Memory B cell (primary cell): ENCODE measurements at places on chromosomes 1 and 21.

DNA sequence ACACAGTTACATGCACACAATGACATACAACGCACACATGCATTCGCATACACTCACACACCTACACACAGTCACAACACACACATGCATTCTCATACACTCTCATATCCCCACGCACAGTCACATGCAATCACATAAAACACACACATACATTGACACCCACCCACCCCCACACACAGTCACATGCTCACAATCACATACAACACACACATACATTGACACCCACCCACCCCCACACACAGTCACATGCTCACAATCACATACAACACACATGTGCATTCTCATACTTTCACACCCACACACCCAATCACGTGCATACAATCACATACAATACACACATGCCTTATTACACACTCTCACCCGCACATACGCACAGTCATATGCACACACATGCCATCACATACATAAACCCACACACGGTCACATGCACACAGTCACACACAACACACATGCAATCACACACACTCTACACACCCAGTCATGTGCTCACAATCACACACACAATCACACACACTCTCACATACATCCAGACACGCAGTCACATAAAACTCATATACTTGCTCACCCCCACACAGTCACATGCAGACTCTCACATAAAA, 134.3 kb downstream of the CASZ1 start:
- no peak for DNase-seq

DNA sequence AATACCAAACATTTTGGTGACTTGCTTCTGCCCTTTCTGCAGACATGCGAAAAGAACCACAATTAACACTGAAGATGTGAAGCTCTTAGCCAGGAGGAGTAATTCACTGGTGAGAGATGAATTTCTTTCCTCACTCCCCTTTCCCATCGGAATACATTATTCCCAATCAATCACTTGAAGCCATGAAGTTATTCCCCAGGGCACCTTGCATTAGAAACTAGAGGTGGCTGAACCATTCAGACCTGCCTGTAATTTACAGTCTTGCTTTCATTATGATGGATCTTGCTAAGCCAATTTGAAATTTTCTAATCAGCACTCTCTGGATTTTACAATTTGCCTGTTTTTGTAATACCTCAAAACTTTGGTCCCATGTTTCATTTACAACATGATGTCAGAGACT, 9.5 kb upstream of the CORT start:
- DNase-seq: no peak

DNA sequence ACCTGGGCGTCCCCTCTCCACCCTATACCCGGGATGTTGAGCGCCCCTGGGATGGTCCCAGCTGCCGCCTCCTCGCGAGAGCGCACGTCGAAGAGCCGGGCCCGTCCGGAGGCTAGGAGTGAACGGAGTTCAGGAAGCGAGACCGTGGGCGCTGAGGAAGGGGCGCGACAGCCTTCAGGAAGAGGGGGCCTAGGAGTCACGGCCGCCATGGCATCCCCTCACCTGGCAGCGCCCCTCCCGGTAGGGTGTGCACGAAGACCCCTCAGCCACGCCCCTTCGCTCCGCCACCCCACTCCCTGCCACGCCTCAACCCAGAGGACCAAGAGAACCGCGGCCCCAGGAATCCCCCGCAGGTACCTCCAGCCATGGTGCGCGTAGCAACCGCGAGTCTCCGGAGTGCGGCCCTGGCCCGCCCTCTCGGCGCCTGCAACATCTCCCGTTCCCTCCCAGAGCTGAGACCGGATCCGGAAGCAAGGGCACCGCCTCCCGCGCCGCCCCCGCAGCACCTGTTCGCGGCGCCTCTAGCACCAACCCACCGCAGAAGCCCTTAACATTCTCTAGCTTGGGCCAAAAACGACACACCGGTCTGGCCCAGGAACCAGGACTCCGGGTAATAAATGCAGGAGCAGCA, at the start of gene TSTD1:
TSS of gene TSTD1 (minus strand) at position 442 of the 631 bp plus-strand sequence. CDS start at position 367, 75 bp downstream.
- DNase-seq: peak; percentile 77

DNA sequence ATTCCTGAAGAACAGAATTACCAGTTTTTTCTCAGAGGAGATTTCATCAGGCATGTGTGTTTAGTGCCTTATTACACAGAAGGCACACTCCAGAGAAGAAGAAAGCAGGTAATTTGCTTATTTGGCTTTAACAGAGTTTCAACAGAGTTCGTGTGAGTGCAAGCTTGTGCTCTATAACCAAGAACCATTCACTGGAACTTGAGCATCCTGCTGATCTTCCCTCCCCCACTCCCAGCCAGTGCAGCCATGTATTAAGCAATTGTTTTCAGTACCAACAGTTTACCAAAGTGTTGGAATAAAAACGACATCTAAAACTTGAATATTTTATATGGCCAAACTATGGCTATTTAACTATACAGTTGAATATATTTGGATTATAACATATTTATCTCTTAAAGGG, 4.3 kb downstream of the MGST3 start:
- no peak for DNase-seq

DNA sequence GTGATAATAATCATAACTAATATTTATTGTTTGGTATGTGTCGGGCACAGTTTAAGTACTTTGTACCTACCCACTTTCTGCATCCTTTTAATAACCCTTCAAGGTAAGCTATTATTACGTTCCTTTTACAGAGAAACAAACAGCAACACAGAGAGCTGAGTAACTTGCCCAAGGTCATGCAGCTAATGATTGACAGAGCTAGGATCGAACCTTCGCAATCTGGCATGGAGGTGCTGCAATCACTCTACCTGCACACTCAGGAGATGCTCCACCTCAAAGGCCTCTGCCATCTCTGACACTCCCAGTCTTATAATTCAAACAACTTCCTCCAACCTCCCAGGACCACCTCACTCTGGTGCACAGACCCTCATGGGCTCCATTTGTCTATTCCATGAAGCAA, 137.2 kb downstream of the DMRTA2 start:
- no peak for DNase-seq

DNA sequence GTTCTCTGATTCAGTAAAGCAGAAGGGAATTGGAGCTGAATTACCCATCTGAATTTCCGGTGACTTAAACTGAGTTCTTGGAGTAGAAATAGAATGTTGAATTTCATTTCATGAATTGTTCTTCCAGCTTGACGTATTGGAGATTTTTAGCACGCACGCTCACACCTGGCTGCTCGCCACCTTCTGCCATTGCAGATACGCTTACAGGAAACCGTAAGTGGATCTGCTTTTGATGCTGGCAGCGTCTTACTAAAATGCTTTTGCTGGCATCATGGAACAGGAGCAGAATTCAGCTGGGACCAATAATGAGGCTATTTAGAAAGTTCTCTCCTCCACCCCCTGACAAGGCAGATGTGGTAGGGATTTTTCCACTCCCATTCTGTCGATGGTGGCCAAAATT, 17.7 kb upstream of the ELAVL4 start:
- DNase-seq: no peak

DNA sequence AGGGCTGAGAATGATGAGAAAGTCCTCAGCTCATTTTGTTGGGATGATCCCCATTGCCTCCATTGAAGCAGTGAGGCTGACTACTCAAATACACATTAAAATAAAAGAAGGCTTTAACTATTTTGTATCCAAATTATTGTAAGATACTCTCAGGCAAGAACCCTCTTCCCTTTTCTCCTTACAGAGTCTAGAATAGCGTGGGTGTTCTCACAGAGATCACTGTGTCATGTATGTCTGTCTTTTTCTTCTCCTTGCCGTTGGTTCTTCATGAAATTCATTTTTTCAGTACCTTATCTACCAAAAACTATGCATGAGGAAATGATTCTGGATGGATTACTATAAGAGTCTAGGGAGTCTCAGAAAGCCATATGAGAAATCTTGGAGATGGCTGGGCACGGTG, 30.1 kb downstream of the SORT1 start:
- DNase-seq: no peak

- no peak for DNase-seq
These were observed 2.9 kb downstream of the CLDN14 start for GRCh38 chr21:36477001-36477400.

DNA sequence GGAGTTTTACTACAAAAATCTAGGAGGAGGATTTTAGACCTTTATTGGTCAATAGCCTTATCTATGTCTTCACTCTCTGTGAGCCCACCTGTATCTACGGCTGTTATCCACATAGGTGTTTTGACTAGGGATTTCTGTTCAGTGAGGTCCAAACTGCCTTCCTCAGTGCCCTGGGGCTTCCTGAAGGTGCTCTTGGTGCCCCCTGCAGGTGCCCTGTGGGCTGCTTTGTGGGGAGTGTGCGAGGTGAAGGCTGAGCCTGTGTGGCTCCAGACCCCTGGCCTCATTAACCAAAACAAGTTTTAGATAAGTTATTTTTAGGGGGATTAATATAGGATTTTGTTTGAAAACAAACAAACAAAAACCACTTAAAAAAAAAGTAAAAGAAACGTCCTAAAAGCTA, 122.5 kb downstream of the KIF26B start:
- DNase-seq: no peak

GRCh38 chr1:15027515-15027986, 126.0 kb upstream of the TMEM51 start:
- DNase-seq: no peak

GRCh38 chr1:39110325-39110851, 84.2 kb downstream of the NDUFS5 start:
- DNase-seq: no peak

GRCh38 chr1:168498159-168498631, 45.6 kb downstream of the XCL2 start:
- DNase-seq: no peak

DNA sequence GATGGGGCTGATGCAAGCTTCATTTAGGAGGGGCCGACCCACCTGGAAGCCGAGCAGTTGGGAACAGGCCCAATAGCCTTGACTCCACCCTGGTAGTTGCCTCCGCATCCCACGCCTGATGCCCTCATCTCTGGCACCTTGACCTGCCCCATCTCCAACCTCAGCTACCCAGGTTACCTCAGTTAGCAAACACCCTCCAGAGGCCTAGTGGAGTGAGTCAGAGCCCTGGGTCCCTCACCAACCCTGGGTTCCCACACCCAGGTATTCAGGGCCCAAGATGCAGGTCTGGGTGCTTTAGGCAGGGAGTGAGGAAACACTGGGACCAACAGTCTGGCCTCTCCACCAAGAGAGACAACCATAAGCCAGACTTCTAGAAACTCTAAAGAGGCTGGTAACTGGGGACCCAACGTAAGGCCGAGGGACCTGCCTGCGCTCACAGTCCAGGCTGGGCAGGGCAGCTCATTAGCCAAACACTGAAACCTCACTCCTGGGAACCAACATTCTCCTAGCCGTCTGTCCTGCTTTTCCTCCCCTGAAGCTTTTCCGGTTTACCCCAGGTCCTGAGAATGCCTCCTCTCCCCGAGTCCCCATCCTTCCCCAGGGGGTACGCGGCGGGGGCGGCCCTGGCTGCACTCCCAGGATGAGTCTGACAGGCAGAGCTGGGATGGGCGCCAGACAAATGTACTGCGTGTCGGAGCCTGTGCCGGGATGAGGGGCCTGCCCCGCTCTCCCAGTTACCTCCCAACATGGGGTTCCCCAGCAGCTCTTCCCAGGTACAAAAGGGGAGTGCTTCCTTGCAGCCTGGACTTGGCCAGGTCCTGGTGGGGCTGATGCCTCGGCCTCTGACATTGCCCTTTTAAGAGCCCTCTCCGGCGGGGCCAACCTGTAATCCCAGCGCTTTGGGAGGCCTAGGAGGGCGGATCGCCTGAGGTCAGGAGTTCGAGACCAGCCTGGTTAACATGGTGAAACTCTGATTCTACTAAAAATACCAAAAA, 8.9 kb upstream of the CELSR2 start:
- no peak for DNase-seq

GRCh38 chr1:208071435-208072031, 160.6 kb upstream of the CD34 start:
- no peak for DNase-seq

GRCh38 chr1:50272912-50273311, 150.3 kb downstream of the DMRTA2 start:
- no peak for DNase-seq

GRCh38 chr1:228964178-228965089, 229.2 kb downstream of the RHOU start:
- DNase-seq: no peak

GRCh38 chr1:27538793-27539192, 48.8 kb upstream of the WASF2 start:
- DNase-seq: no peak

DNA sequence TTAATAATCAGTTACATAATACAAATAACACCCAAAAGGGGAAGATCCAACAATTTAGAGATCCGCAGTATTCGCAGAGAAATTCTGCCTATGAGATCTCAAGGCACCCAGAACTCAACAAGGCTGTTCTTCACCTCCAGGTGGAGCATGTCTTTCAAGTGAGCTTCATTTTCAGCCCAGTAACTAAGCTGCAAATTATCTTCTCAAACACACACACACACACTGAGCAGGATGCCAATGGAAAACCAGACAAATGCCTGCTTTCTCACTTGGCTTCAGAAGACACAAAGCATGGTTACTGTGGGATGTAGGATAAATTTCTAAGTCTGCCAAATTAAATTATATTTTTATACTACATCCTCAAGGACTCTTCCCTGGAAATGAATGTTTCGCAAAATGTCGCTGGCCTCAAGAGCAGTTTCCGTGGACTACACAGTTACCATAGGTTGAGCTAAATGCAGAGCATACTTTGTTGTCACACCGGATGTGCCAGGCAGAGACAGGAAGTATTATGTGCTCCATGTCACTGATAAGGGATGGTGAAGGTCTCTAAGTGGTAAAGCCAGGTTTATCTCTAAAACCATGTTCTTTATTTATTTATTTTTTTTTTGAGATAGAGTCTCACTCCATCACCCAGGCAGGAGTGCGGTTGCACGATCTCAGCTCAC, 30.3 kb downstream of the UBR4 start:
- no peak for DNase-seq

- DNase-seq: no peak
These were observed 79.0 kb upstream of the DNAH14 start for GRCh38 chr1:224850446-224850845.

GRCh38 chr1:182699393-182700350, 15.3 kb upstream of the RGS8 start:
- no peak for DNase-seq

DNA sequence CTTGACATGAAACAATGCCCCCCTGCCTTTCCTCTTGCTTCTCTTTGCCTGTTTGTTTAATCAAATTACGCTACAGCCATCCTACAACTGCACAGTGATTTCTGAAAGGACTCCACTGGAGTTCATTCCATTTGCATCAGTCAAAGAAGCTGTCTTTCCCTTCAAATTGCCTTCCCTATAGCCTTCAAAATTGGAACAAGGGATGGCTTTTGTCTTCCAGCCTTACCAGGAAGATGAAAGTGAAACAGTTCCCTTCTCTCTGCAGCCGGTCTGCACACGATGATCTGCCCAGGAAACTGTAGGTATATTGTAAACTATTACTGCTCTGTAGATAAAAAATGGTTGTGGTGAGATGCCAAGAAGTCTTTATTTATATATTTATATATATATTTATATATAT, 65.6 kb upstream of the ETS2 start:
- DNase-seq: no peak

- DNase-seq: no peak
These were observed 396.7 kb downstream of the PTPRU start for GRCh38 chr1:29632806-29633615.

- DNase-seq: no peak
These were observed 7.8 kb downstream of the CLDN19 start for GRCh38 chr1:42732126-42732680.

GRCh38 chr21:41651830-41652229, 115.0 kb downstream of the RIPK4 start:
- DNase-seq: no peak

- no peak for DNase-seq
These were observed 368.0 kb upstream of the PRMT6 start for GRCh38 chr1:106688446-106688845.

GRCh38 chr1:157357111-157357510, 195.2 kb downstream of the FCRL5 start:
- DNase-seq: no peak

- DNase-seq: no peak
These were observed 17.4 kb downstream of the CNST start for GRCh38 chr1:246583448-246584185.
